Renal cortical epithelial cell (primary cell): ENCODE measurements at places on chromosomes 5 and 9. TPM values are rescaled to one million over a fixed set of nuclear protein-coding genes. Genes with fewer than 3 reads are reported as not detected.

DNA sequence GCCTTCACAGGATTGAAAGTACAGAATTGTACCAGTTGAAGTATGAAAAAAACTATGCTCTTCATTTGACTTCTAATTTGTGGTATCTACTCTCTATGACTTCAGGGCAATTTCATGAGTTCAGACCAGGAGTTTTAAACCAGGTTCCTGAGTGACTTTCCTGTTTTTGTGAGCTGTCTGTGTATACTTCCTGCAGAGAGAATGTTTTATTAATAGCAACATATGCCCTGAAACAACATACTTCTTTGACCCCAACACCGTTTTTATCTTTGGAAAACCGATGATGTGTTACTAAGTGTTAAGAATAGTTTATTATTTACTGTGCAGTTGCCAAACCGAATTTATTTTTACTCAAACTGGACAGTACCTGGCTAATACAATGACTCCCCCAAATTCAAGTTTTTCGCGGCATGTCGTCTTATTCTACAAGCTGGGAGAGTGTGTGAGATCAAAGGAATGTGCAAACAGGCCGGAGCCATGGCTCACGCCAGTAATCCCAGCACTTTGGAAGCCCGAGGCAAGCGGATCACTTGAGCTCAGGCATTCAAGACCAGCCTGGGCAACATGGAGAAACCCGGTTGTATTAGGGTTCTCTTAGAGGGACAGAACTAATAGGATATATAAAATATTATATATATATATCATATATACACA is 58.7 kb upstream of the ERBIN start:
- peak; percentile 81 for DNase-seq

- DNase-seq = peak; percentile 47
Observed at GRCh38 chr9:126439402-126439765, 112.8 kb downstream of the MVB12B start.

DNA sequence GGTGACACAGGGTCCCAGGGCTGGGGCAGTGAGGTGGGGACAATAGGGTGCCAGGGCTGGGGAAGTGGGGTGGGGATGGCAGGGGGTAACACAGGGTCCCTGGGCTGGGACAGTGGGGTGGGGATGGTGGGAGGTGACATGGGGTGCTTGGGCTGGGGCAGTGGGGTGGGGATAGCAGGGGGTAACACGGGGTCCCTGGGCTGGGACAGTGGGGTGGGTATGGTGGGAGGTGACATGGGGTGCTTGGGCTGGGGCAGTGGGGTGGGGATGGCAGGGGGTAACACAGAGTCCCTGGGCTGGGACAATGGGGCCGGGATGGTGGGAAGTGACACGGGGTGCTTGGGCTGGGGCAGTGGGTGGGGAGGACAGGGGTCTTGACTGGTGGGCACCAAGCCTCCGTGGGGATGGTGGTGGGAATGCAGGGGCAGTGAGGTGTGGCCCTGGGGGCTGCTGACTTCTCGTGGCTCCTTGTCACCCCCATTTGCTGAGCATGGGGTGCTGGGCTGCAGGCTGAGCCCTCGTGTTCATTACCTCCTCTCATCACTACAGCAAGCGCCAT is 41.7 kb downstream of the OLFM1 start:
- DNase-seq = no peak

- DNase-seq = no peak
Observed at GRCh38 chr5:35246900-35247647, 16.8 kb upstream of the PRLR start.

The ADAMTS19 gene
- total RNA-seq = 0.30 TPM in 1 of 2 replicates, not detected in the other

DNA sequence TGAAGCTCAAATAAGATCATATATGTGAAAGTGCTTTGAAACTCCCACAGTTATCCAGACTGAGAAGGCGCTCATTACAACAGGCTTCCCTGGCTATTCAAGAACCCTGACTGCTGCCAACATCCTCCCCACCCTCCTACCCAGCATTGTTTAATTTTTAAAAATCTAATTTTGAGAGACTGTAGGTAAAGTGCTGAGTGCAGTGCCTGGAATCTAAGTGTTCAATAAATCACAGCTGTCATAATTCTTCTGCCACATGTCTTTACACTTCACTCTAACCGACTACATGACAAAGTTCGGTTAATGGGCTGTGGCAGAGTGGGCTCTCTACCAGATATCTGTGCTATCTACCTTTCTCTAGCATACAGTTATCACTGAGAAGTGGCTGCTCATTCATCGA is 255.6 kb upstream of the C9orf72 start:
- no peak for DNase-seq

The SV2C gene
- not detected in 2 replicates for total RNA-seq

DNA sequence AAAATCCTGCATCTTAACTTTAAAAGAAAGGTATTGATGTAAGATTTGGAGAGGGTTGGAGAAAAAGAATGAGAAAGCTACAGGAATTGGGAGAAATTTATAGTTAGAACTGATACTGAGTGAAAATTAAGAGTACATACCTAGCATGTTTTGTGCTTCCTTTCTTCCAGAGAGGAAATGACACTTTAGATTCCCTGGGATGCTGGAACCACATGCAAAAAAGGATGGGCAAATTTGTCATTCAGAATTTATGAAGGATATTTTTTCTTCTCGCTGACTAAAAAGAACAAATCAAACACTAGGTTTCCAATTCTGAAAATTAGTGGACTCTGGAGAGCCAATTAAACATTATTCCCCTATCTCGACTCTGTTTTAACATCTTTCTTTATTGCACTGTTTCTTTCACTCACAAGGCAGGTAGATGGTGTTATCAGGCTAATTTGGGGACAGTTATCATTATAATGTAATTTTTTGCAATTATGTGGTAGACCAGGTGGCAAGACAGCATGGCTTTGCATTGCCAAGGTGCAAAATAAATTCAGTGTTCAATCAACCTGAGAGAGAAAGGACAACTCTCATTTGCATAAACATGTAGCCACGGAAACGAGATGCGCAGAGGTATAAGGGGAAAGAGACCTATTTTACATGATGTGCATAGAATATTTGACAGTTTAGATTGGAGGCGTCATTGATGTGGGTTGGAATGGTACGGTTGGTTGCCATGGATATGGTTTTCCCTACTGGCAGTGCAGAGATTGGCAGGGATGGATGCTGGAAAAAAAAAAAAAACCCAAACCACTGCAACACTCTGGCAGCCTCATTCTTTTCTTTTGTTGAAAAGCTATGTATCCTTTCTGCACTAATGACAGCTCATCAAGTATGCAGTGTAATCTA is 320.4 kb upstream of the CCNH start:
- no peak for DNase-seq

The SLC6A3 gene
- not detected in 2 replicates for total RNA-seq
